Type B pancreatic cell (in vitro differentiated cells): ENCODE measurements at places on chromosomes 16 and 17.

GRCh38 chr16:57357330-57358085 lies 1.1 kb upstream of the CCL22 start:
- no peak for DNase-seq

GRCh38 chr16:85206472-85207356 lies 94.4 kb upstream of the CIBAR2 start:
- DNase-seq = no peak

DNA sequence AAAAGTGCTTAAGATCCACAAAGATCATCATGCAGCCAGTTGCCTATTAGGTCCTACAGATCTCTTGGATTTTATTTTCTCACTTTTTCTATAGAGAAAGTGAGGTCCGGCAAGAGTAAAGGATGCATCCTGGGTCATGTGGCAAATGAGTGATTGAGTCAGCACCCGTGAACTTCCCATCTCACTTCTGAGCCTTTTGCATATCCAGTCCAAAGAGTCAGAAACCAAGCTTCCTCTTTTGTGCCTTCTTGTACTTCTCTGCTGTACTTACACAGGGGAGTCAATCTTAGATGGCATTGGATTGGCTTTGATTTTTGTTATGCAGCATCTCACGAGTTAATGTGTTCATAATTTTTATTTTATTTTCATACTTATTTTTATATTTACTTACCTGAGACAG lies 114.2 kb upstream of the IRX5 start:
- DNase-seq = no peak

- DNase-seq = no peak
Measured at GRCh38 chr16:50311134-50311528, 44.8 kb downstream of the ADCY7 start.

- no peak for DNase-seq
Measured at GRCh38 chr17:4710693-4711634, 532 bp downstream of the ARRB2 start.

DNA sequence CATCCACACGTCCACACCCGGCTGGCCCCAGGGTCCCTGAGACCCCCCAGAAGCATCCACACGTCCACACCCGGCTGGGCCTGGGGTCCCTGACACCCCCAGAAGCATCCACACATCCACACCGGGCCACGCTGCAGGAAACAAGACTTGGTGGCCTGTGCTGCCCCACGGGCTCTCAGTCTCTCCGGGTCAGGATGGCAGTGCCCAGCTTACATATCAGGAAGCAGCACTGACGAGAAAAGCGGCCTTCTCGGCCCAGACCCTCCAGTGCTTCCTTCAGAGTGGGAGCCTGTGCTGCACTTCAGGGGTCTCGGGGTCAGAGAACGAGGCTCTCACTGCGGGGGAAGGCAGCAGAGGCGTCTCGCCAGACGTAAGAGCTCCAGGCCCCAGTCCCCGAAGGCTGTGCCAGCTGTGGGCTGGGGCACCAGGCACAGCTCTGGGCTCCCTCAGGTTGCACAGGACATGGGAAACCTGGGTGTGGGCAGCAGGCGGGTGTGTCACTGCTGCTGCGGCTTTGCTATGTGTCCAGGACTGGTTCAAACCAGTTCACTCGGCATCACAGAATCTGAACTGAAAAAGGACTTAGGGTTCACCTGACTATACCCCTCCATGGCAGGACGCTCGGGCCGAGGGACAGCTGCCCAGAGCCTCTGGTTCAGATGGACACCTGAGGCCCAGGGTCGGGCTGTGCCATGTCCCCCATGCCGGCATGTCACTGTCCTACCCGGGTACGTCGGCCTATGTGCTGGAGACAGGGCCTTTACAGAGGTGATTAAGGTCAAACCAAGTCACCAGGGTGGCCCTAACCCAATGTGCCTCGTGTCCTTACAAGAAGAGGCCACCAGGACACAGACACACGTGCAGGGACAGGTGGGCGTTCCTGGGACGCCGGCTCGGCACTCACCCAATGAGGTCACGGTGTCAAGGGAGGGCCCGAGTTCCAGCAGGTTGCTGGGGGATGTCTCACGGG lies 40.2 kb upstream of the CHMP6 start:
- no peak for DNase-seq

DNA sequence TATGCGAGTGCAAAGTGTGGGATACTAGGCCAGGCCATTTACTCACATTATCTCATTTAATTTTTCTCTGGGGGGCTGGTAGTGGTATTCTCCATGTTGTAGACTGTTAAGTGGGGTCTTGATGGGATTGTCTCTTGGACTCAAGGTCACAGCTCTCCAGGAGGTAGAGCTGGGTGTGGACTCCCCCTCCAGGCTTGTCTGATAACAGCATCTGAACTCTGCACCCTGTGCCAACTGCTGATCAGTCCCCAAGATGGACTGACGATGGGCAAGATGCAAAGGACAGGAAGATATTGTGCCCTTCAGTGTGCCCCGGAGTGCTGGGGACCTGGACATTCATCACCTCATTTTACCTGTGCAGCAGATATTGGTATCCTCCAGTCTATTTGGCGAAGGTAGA lies 147.8 kb downstream of the MSI2 start:
- DNase-seq = no peak

GRCh38 chr17:73592501-73592961 lies 51.7 kb downstream of the SDK2 start:
- DNase-seq = no peak

GRCh38 chr17:18963126-18964017 lies 11.4 kb downstream of the SLC5A10 start:
- DNase-seq = no peak

DNA sequence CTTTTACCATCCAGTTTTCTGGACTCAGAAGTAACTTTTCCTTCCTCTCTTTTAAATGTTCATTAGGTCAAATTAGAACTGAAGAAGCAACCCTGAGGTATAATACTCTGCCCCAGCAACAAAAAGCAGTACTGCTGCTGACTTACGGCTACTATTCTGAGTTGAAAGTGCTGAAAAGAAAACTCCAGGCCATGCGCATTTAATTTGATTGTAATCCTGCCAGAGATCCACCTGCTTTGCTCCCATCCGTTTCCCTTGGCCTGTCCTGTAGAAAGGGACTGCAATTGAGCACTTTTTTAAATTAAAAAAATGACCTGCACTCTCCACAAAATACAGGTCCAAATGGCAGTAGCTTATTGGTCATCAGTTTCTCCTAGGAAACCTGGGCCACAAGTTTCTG lies 61.6 kb downstream of the PITPNC1 start:
- no peak for DNase-seq

DNA sequence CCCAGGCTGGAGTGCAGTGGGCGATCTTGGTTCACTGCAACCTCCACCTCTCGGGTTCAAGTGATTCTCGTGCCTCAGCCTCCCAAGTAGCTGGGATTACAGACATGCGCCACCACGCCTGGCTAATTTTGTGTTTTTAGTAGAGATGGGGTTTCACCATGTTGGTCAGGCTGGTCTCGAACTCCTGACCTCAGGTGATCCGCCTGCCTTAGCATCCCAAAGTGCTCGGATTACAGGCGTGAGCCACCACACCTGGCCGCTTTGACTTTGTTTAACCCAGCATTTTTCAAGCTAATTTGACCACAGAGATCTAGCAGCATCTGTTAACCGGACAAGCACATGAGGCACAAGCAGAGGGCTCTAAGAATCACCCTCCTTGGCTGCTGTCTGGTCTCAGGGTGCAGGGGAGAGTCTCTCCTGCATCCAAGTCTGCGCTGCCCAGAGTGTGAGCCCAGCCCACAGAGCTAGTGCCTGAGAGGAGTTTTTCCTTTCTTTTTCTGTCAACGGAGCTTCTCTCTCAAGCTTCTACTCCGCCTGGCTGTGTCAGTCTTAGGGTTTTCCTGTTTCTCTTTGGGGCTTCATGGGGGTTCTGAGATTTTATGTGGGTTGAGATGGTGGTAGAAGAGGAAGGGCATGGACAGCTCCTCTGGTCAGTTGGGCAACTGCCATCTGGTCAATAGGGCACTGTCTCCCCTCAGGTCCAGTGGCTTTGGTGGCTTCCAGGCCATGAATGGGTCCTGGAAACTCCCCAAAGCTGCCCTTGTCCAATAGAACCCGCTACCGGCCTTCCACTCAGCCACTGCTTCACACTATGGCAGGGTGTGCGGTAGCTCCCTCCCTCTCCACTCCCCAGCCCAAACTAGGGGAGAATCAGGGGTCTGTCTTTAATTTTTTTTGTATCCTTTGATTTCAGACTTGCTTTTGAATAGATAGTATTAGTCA lies 59.6 kb downstream of the TNFRSF13B start:
- DNase-seq = no peak

GRCh38 chr16:78684655-78685375 lies 585.4 kb downstream of the WWOX start:
- no peak for DNase-seq

- DNase-seq = no peak
Measured at GRCh38 chr16:27193300-27193990, 9.9 kb upstream of the KDM8 start.

DNA sequence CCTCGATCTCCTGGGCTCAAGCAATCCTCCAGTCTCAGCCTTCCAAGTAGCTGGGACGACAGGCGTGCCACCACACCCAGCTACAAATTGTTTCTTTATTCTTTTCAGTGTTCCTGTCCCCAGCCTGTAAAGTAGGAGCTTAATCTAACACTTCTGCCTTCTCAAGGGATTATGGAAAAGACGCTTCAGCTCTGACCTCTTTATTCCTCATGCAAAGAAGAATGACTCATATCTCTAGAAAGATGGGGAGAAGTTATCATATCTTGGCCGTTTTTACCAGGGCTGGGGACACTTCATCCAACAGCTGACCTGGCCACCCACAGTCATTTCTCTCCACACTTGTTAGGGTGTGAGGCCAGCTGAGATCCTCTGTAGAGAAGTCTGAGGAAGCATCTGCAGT lies 172.6 kb downstream of the HAPSTR1 start:
- DNase-seq = no peak
